Activated T-helper 2 cell treated with anti-CD3 and anti-CD28 coated beads, Interferon-gamma antibody, Interleukin-2, Interleukin-4, amounts not matched to agents 10 μg/mL and 5 μg/mL and 100 μg/mL, durations not matched to agents 14 hours and 24 hours and 36 hours (primary cell): ENCODE measurements at places on chromosomes 4 and X. TPM values are rescaled to one million over a fixed set of nuclear protein-coding genes. Genes with fewer than 3 reads are reported as not detected.

DNA sequence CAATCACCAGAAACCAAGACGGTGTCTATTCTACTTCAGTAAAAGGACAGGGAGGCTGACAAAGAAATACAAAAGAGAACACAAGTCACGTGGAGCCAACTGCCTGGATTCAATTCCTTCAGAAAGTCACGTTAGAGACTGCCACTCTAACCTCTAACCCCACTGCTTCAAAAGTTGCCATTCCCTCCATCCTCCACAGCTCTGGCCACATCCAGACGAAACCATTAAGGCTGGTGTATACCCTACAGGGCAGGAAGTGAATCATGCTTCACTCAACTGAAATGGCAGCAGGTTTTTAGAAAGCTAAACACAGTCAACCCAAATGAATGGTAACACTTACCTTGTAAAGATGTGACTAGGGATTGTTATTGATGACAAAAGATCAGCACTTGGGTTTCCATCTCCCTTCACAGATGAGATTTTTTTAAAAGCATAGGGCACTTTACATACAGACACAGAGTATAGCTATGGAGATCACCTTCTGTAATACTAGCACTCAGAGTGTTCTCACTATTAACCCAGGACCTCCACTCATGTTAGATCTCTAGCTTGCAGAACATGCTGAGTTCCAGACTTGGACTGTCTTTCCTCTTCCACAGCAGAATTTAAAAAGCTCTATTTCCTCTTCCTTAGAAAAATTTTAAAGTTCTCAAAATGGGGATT is 37.4 kb downstream of the MAML3 start:
- H3K27me3 ChIP-seq = peaks cover 13% of the 10 kb centered on the region
- peak overlapping the region; percentile 46 for H3K27ac ChIP-seq
- H3K4me1 ChIP-seq = peaks cover 43% of the 10 kb centered on the region
- DNase-seq = peak; percentile 28
- H3K4me3 ChIP-seq = no peak overlapping the region

- H3K36me3 ChIP-seq = no peaks in the 10 kb centered on the region
- no peak for DNase-seq
- peaks cover 23% of the 10 kb centered on the region for H3K4me1 ChIP-seq
- no peaks in the 10 kb centered on the region for H3K27me3 ChIP-seq
- H3K27ac ChIP-seq = no peak overlapping the region
Observed at GRCh38 chr4:115275615-115276014, 162.2 kb upstream of the NDST4 start.

KCNE5 gene
- total RNA-seq = 0.87 and 0.98 TPM in 2 replicates

ACSL1 gene
- total RNA-seq = 42.7 and 43.0 TPM in 2 replicates

XPNPEP2 gene
- total RNA-seq = 0.11 and 0.16 TPM in 2 replicates
